ENCODE measurements at places on chromosomes 7 and 10.
A peak's percentile ranks its signal among the peaks of the same experiment; 100 is the strongest.

DNA sequence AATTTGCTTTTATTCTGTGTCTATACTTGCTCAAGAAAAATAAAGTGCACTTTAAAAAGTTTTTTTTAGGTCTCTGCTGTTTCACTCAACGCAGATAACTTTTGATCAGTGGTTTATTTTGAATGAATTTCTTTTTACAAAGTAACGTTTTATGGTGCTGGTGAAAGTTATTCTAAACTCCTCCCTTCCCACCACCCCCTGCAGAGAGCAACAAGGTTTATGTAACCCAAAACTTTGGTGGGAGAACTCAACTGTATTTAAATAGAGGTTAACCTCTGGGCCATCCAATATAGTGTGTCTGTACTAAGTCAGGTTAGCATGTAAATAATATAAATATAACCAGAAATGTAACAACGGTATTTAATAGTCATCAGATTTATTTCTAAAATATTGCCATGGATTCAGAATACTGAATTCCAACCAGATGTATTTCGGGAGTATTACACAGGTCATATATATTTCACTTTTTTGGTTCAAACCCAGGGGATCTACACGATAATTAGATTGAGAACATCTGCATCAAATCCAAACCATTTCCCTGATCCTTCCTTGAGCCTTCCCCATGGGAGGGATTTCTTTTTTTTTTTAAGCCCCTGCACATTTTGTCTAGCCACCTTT lies 3.9 kb upstream of the CUX1 start:
- DNase-seq, result no peak

- DNase-seq, result no peak
Observed at GRCh38 chr7:10222976-10223375, 750.7 kb upstream of the PHF14 start.

DNA sequence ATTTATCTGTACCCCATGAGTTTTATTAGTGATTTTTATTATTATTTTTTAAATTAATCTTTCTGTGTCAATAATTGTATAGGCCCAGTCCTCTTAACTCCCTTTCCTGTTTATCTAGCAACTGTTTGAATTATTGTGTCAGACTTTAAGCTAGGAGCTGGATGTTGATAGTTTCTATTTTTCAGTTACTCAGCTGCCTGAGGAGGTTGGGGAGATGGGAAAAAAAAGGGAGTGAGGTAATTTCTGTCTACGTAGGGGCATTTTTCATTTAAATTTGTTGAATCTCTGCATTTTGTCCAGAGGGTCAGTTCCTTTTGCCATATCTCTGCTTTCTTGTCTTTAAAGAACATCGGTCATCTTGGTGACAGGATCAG lies 5.0 kb upstream of the ZNF518A start:
- DNase-seq, result no peak

GRCh38 chr7:50908628-50909290 lies 126.1 kb upstream of the GRB10 start:
- no peak for DNase-seq

DNA sequence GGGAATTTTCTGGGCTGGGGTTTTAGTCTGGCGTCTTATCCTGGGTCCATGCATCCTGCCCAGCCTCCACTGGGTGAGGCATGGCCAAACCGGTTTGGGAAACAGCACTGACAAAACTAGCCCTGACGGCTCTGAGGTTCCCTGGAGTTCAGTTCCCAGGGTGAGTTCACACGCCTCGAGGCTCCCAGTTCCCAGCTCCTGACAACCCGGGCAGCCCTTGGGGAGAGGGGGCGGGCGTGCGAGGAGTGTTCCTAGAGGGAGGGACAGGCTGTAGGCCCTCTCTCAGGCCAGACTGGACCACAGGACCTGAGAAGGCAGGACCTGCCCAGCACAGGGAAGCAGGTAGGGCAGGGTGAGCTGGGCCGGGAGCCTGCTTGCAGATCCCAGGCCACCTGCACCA lies 82.3 kb upstream of the PPIF start:
- DNase-seq, result no peak

GRCh38 chr7:79854621-79855020 lies 280.0 kb upstream of the GNAI1 start:
- DNase-seq, result no peak

DNA sequence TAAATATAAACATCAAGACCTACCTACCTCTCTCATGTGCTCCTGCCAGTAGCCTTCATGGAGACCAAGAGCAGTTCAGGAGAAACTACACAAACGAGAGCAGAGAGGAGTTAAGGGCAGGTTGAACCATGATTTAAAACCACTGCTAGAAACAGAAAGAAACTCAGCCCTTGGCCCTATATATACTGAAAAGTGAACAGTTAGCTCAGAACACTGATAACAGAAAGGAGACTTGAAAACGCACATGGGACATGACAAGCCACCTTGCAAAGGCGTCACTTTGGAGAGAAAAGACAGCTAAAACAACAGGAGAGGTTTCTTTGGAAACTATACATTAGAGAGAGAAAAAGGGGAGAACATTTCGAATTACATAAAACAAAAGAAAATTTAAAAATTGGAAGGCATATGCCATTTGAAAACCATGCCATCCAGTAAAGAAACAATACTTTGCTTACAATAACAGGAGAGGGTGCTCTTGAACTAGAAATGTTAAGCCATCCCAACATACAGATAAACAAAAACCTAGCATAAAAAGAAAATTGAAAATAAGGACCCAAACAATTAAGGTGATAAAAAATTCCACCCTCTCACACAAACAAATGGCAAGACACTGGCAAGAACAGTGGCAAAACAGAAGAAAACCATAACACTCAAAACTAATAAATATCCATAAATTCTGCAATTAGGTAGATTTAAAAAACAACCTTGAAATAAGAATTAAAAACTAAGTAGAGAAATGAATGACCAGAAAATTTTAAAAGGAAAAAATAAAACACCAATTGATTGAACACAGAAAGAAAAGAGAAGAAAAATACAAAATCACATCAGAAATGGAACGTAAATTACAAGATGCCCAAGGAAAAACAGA lies 232.7 kb downstream of the IMMP2L start:
- DNase-seq, result no peak

DNA sequence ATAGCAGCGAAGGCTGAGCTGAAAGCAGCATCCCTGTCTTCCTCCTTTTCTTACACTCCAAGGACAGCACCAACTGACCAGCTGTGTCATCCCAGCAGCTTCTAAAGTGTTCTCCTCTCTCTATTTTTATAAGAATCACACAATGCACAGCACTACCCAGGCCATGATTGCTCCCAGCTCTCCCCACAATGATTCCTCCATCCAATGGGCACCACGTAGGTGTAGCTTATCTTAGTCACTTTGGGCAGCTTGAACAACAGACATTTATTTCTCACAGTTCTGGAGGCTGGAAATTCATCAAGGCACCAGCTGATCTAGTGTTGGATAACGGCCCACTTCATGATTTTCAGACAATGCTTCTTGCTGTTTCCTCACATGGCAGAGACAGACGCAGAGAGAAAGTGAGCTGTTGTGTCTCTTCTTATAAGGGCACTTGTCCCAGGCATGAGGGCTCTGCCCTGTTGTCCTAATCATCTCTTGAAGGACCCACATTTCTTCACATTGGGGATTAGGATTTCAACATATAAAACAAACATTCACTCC lies 92.0 kb upstream of the CDC14C start:
- peak; percentile 68 for DNase-seq

DNA sequence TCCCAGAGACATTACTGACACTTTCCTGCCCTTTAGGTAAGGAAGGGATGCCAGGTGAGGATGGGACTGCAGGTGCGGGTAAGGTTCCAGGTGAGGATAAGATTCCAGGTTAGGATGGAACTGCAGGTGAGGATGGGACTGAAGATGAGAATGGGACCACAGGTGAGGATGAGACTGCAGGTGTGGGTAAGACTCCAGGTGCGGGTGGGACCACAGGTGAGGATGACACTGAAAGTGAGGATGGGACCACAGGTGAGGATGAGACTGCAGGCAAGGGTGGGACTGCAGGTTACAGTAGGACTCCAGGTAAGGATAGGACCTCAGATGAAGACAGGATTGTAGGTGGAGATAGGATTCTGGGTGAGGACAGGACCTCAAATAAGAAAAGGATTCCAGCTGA lies 322.3 kb downstream of the WDR37 start:
- no peak for DNase-seq

DNA sequence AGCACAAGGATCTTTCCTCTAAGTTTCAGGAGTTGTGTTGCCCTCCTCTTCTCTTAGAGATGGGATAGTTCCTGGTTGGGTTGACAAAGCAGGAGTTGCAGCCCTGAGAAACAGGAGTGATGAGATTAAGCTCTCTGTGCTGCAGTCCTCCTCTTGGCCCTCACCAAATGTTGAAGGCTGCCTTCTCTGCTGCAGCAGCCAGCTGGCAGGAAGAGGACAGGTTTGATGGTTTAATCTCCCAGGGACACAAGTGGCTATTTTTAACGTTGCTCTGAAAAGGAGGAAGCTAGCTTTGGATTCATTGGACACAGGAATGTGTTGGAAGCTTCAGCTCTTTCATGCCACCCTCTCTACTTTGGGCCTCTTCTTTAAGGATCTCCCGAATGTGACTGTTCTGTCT lies 9.4 kb downstream of the STRIP2 start:
- peak; percentile 23 for DNase-seq

DNA sequence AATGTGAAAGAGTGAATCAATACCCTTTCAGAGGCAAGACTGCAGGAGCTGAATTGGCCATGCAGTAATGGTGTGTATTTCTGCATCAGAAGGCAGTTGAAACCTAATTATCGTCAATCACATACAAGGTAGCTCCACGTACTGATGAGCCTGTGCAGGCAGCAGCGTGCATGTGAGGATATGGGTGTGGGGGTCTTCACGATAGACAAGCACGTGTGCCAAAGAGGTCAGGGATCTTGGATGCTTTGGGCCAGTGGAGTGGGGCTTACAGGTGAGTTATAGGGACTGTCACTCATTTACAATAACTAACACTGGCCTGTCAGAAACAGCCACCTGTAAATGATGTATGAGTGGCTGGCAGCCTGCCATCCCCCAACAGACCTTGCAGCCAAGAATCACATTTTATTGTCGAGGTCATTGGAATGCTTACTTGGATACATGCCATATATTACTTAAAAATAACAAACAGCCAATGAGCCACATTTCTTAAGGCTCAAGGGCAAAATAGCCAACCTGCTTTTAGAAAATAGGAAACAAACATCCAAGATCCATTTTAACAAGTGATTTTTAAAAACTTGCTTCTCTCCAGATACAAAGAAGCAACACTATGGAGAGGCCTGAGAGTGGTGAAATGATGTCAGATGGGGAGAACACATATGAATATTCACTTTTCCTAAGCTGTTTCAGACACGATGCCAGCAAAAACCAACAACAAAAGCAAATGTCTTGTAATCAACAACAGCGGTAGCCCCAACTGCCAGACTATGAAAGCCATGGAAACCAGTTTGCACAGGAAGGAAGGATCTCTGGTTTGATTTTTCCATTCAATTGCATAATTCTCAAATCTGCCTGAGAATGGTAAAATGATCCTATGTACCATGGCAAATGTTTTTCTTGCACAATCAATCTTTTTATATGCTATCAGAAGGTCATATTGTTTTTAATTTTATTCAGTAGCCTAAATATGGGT lies 210.7 kb downstream of the SKAP2 start:
- DNase-seq, result no peak

DNA sequence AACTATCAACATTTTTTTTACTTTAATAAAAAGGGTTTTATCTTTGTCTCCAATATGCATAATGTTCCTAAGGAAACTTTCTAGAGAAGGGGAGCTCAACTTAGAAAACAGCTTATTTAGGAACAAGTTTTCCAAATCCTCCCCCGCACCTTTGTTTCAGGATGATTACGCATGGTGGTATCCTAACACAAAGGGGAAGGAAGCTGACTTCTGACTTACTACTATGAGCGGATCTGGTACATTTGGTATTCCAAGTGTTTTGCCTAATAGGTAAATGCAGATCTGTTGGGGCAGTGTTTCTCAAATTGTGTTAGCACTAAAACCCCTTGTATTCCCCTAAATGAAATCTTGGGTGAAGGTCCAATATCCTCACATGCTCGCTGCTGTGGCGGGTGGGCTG lies 229.3 kb upstream of the KLF14 start:
- no peak for DNase-seq

DNA sequence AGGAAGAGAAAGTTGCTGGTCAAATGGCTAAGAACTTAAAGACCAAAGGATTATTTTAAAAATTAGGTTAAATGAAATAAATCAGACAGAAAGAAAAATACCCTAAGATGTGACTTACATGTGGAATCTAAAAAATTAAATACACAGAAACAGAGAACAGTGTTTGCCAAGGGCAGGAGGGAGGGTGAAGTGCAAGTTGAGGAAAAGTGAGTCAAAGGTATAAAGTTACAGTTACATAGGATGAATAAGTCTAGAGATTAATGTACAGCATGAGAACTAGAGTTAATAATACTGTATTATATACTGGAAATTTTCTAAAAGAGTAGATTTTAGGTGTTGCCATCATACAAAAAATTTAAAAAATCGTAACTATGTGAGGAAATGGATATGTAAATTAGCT lies 146.3 kb downstream of the MDFIC start:
- DNase-seq, result no peak

- DNase-seq, result no peak
Observed at GRCh38 chr10:123878666-123879303, 12.8 kb downstream of the CPXM2 start.

- no peak for DNase-seq
Observed at GRCh38 chr10:78849115-78849514, 219.7 kb upstream of the ZMIZ1 start.

DNA sequence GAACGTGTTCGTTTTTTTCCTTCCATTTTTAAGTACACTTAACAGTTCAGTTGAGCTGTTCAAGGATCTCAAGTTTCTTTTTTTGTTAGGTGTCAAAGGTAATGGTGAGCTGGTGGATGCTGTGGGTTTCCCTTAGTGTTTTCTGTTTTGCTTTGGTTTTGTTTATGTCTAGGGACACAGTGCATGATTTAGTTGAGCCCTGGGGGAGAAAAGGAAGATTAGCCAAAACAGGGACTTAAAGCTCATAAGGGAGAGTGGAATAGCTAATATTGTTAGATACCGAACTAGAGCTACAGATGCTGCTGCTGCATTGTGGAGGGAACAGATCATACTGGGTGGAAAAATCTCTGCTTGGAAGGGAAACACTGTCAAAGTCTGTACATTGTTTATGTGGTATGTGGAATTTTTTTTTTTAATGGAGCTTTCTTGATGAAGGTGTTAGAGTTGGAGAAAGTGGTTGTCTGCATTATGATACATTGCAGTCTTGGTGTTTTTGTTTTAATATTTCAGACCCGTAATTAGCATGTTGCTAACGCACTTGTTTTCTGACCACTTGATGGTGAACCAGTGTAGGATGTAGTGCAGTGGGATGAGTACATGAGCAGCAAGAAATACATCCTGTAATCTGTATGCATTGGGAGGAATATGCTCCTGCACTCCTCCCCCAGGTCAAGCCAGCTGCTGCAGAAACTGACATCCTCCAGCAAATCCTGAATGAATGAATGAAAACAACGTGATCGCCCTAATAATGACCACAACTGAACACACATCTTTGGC lies 2.1 kb downstream of the GLCCI1 start:
- peak; percentile 11 for DNase-seq

GRCh38 chr7:131413711-131414110 lies 86.0 kb downstream of the MKLN1 start:
- no peak for DNase-seq

- DNase-seq, result no peak
Observed at GRCh38 chr7:12923971-12924370, 236.5 kb downstream of the ARL4A start.

DNA sequence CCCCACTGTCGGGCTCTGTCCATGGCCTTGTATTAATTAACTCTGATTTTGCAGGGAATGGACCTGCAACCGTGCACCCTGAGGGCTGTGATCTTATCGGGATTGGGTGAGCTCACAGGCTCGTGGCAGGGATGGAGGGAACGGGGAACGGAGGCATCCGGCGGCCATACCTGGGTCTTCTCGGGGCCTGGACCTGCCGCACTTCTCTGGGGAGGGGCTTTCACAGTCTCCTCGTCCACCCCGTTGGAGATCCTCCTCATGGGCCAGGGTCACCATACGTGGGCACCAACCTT lies 57.5 kb upstream of the SHH start:
- no peak for DNase-seq
